ENCODE measurements at places on chromosomes 6 and 20.

DNA sequence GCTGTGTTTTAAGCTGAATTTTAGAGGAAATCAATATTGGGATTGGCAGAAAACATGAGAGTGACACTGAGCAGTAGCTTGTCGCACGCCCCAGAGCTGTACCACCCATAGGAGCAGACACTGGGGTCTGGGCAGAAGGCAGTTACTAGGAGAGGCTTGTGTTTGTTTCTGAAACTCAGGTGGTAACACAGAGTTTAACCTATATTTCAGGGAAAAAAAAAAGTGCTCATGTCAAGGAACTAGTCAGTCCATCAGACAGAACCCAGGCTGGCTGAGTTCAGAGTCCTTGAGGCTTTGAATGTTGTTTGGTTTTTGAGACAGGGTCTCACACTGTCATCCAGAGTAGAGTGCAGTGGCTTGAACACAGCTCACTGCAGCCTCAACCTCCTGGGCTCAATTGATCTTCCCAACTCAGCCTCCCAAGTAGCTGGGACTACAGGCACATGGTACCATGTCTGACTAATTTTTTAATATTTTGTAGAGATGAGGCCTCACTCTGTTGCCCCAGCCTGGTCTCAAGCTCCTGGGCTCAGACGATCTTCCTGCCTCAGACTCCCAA lies 6.6 kb downstream of the SLC22A1 start:
- no peak for DNase-seq

DNA sequence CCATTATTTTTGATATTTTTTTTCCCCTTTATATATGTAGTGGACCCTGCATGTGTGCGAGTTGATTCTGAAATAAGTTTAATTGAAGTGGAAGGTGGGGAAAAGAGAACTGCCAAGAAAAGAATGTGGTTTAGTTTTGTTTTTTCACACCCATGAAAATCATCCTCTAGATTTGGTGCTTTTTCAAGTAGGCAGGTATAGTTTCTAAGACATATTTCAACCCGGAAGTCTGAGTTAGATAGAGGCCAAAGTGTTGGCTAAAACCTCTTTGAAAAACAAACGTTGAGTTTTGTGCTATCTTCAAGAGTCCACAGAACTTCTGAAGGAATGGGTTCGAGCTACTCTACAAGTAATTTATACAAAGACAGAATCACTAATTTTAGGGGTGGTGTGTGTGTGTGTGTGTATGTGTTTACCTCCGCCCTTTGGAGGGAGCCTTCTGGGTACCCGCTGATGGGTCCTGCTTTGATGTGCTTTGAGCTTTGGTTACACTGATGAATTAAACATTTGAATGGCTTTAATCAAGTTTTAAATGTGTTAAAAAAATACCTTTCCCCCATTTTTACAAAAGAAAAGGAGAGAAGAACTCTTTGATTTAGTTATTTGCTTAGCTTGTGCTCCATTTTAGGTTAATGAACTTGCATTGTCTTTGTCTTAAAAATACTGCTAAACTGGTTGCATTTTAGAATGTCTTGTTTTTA lies 2.5 kb downstream of the RREB1 start:
- DNase-seq = no peak

- DNase-seq = no peak
Measured at GRCh38 chr20:21504323-21504722, 9.5 kb downstream of the NKX2-2 start.

DNA sequence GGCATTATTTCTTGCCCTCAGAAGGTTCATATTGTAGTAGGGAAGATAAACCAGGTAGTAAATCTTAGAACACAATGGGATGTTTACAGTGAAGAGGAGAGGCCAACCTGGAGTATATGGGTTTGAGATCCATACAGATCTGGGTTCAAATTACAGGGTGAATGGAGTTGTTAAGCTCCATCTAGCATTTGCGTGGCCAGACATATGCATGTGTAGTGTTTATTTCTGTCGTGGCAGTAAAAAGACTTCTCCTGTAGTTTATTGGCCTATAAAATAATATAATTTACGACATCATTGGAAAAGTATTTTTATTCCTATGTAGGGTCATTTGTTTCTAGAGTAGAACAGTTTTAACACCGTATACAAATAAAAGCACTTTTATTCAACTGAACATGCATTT lies 25.2 kb upstream of the TULP4 start:
- no peak for DNase-seq

GRCh38 chr6:89492025-89492640 lies 59.2 kb downstream of the ANKRD6 start:
- DNase-seq = no peak

GRCh38 chr6:20479526-20479925 lies 54.7 kb upstream of the CDKAL1 start:
- DNase-seq = no peak

DNA sequence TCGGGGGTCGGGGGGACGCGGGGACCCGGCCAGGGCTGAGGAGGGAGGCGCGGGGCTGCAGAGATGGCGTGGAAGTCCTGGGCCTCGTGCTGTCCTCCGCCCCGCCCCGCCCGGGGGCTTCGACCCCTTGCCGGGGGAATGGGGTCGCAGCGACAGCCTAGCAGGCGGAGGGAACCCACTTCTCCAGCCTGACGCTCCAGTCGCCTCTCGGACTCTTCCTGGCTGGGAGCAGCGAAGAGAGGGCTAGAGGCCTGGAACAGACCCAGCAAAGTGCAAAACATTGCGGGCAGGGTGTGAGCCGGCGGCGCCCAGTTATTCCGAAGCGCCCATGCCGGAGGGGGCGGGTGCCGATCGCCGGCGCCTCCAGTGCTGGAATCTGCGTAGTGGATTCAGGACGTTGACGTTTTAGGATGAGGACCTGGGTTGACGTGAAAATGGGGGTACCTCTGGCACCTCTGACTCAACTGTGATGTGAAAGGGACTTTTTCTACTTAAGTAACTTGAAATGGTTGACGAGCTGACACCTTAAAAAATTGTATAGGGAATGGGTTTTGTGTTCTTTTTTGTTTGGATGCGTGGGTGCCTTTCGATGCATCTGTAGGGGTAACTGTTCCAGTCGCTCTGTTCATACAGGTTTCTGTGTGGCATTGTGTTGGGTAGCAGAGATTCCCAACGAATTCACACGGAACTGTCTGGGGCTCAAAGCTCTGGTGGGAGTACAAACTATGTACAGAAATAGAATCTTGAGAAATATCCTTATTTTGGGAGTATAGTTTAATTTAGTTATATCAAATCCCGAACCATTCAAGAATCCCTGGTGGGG lies 1.4 kb downstream of the SLC35F1 start:
- no peak for DNase-seq

GRCh38 chr6:83430611-83431544 lies at the start of gene ME1:
ME1 (minus strand) TSS chr6:83431051; CDS start chr6:83430954, 97 bp downstream.
- peak; percentile 48 for DNase-seq

GRCh38 chr6:148565321-148565926 lies 181.4 kb upstream of the UST start:
- no peak for DNase-seq

GRCh38 chr6:22589118-22589517 lies 19.8 kb downstream of the HDGFL1 start:
- no peak for DNase-seq

DNA sequence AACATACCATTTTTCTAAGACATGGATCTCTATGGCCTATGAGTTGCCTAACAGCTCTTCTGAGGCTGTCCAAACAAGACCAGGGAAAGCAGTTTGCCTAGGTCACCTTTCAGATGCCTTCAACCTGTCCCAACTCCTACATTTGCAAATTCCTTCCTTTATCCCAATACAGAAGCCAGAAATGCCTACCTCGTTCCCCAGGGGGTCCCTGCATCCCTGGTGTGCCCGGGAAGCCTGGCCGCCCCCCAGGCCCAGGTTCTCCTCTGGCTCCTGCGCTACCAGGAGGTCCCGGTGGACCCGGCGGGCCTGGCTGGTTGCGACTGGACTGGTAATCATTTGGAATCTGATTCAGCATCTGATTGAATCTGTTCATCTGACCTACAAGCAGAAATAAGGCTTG lies 115.9 kb downstream of the COL12A1 start:
- no peak for DNase-seq

DNA sequence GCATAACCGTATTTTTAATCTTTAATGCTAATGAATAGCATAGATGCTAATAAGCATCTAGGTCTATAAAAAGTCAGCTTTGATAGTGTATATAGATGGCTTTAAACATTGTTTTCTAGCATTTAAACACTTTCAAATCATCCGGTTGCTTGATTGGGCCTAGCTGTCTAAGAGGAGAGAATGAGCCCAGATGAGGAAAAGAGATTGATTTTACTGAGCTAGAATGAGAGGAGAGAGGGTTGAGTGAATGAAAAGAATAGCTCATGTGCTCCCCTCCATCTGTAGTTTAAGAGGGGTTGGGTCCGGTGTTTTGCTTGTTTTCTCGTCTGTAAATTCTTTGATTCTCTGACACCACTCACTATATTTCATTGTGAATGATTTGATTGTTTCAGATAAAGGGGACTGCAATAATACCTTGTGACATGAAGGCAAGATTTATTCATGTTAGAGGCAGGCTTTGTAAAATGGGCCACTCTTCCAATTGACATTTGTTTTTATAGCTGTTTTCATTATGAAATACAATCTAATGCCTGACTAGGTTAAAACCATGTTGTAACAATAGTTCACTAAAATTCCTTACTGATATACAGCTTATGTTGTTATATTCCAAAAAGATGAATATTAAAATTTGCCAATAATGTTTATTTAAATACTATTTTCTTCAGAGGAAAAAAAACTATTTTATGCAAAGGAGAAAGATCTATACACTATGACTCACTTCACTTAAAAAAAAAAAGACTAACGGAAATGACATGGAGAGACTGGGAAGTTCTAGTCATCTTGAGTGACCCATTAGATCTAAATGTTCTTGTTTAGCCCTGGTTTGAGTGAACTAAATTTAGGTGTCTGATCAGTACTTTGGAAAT lies 3.2 kb downstream of the PTPN1 start:
- no peak for DNase-seq

GRCh38 chr20:61502433-61502832 lies 250.4 kb downstream of the CDH4 start:
- no peak for DNase-seq

- no peak for DNase-seq
Measured at GRCh38 chr6:75437421-75437891, 56.1 kb downstream of the FILIP1 start.

- DNase-seq = no peak
Measured at GRCh38 chr6:25428758-25429317, 149.7 kb downstream of the CARMIL1 start.

- DNase-seq = no peak
Measured at GRCh38 chr20:7359739-7360138, 580.5 kb downstream of the HAO1 start.

GRCh38 chr6:85323435-85324040 lies 126.3 kb upstream of the NT5E start:
- peak; percentile 68 for DNase-seq

- DNase-seq = no peak
Measured at GRCh38 chr6:98526465-98526864, 307.9 kb upstream of the POU3F2 start.

- no peak for DNase-seq
Measured at GRCh38 chr6:69784595-69785377, 12.0 kb downstream of the LMBRD1 start.

DNA sequence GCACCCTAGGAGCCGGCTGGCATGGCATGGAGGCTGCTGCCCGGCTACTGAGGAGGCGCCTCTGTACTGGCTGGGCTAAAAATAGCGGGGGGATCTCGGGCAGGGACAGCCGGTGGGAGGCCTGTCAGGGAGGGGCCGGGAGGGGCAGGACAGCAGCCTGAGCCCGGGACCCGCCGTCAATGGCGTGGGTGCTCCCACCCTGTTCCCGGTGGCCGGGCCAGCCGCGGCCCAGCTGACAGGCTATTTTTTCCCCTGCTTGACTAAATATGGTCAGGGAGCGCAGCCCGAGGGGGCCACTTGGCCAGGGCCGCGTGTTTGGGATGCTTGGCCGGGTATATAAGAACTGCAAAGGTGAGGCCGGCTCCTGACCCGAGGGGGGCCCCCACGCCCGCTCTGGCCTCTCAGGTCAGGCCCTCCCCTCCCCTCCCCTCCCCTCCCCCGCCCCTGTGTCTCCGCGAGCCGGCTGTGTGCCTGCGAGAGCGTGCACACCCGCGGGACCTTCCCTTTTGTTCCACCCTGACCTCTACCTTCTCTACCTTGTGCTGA lies 74.4 kb upstream of the GATA5 start:
- DNase-seq = no peak

- peak; percentile 19 for DNase-seq
Measured at GRCh38 chr6:11689847-11690246, 88.8 kb downstream of the ADTRP start.

DNA sequence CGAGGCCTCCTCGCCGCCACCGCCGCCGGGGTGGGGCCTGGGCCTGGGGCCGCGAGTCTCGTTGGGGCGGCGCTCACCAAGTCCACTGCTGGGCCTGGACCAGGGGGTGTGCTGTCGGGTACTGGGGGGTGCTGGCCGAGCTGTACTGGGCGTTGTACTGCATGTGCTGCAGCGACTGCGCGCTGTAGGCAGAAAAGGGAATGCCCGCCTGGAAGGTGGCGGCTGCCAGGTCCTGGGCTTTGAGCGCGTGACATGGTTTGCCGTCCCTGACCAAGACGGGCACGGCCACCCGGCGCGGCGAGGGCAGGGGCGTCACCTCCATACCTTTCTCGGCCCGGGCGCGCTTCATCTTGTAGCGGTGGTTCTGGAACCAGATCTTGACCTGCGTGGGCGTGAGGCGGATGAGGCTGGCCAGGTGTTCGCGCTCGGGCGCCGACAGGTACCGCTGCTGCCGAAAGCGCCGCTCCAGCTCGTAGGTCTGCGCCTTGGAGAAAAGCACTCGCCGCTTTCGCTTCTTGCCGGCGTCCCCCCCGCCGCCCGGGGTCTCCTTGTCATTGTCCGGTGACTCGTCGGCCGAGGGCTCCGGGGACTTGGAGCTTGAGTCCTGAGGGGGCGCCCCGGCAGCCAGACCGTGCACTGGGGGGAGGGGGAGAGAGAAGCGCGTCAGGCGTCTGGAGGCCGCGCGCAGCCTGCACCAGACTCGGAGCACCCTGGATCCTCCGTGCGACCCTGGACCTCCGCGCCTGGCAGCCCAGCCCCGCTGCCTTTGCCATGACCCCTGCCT lies 1.8 kb downstream of the NKX2-2 start:
- DNase-seq = no peak

- no peak for DNase-seq
Measured at GRCh38 chr20:3651204-3651962, 11.8 kb downstream of the GFRA4 start.

- DNase-seq = no peak
Measured at GRCh38 chr6:56524891-56525703, 117.6 kb downstream of the DST start.

DNA sequence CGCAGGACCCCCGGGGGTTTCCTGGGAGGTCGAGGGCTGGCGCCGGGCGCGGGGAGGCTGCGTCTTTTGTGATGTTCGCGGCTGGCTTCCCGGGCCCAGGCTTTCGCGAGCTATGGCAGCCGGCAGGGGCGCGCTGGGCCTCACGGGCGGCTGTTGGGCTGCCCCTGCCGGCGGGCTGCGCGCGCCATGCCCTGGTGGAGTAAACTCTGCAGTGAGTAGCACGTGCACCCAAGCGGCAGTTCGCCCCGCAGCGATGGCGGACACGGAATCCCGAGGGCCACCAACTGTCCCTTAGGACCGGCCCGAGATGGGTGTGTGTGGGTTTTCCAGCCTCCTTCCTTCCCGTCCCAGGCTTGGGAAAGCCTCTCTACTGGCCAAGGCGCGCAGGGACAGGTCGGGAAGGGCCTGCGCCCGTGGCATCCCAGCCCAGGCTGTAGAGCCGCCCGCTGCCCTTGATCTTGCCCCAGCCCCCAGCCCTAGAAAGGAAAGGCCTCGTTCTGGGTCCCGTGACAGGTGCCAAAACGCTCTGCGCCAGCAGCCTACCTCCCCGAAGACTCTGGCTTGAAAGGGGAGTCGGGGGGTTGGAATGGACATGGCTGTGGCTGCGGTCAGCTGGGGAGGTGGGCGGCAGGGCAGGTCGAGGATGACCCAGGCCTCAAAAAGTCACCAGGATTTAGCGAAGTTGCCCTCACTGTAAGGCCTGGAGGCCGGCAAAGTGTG lies 49.7 kb downstream of the ZBTB2 start:
- no peak for DNase-seq

- DNase-seq = no peak
Measured at GRCh38 chr20:47427746-47428145, 71.2 kb upstream of the ZMYND8 start.
